ENCODE measurements at places on chromosomes 2 and 18. TPM values are rescaled to one million over a fixed set of nuclear protein-coding genes. Genes with fewer than 3 reads are reported as not detected.

CAVIN2 gene
- polyA plus RNA-seq: 0.03 TPM

LOXHD1 gene
- 0.03 TPM for polyA plus RNA-seq

UGT1A10 gene
- not detected for polyA plus RNA-seq

MAP2 gene
- 7.2 TPM for polyA plus RNA-seq

TEX44 gene
- not detected for polyA plus RNA-seq

DLX1 gene
- 0.05 TPM for polyA plus RNA-seq

VWA3B gene
- polyA plus RNA-seq: not detected

SLC8A1 gene
- 0.42 TPM for polyA plus RNA-seq

LHCGR gene
- polyA plus RNA-seq: 0.19 TPM

HS1BP3 gene
- 16.1 TPM for polyA plus RNA-seq

CCDC121 gene
- polyA plus RNA-seq: 0.94 TPM

SEPTIN10 gene
- 23.7 TPM for polyA plus RNA-seq

IL1B gene
- polyA plus RNA-seq: not detected

FSHR gene
- polyA plus RNA-seq: not detected

All from H1 (cell line).